ENCODE measurements at places on chromosomes 2 and 18.

DNA sequence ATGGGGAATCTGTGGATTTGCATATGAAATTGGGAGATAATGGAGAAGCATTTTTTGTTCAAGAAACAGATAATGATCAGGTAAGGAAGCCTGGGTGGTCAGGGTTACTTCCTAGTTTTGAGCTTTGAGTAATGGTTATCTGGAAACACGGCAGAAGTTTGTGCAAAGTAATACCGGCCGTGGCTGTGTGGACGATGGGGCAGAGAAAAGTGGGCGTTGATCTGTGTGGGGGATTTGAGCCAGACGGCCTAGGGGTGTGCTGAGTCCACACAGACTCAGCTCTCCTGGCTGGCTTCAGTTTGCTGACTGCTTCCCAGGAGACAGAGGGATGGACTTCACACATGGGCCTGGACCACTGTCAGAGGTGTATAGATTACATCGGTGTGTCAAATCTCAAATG is 21.3 kb downstream of the LPIN1 start:
- DNase-seq, result no peak

GRCh38 chr18:56284319-56284718 is 354.1 kb downstream of the TXNL1 start:
- DNase-seq, result no peak

DNA sequence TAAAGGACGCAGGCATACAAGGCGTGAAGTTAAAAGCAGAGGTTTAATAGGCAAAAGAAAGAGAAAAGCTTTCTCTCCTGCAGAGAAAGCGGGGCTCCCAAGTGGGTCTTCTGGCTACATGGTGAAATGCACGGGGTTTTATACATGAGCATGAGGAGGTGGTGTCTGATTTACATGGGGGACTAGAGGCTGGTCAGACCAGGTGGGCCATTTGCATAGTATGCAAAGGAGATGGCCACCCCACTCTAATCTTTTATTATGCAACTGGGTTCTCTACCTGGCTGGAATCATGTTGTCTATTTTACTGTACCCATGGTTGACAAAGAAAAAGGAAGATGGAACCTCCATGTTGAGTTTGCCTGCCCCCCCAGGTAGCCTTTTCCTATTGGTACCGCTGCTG is 356.2 kb downstream of the KCNJ3 start:
- DNase-seq, result no peak

- DNase-seq, result no peak
Measured at GRCh38 chr2:109226128-109226527, 97.1 kb downstream of the SH3RF3 start.

Measured in activated T-cell treated with anti-CD3 and anti-CD28 coated beads for 48 hours (primary cell).